GM19239 (cell line): ENCODE measurements at places on chromosomes 1 and 21.
A peak's percentile ranks its signal among the peaks of the same experiment; 100 is the strongest.

DNA sequence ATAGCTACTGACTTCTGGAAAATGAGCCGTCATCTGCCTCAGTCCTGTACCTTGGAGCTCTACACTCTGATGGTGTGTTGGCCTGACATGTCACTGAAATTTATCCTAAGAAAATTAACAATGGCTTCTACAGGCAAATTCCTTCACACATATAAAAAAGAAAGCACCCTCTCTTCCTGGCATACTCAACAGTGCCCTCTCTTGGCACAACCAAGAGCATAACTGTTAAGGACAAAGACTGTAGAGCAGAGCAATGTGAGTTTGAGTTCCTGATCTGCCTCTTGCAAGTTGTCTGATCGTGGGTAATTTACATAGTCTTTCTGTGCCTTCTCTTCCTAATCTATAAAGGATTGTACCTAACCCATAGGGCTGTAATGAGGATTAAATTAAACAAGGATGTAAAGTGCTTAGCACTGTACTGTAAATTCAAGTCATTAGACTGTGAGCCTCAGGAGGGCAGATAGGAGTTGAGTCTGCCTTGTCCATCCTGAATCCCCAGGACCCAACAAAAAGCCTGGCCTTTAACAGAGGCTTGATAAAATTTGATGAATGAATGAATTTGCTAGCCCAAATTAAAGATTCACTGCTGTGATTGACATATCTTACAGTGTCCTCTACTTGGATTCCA, 83.5 kb downstream of the SYF2 start:
- DNase-seq = no peak

DNA sequence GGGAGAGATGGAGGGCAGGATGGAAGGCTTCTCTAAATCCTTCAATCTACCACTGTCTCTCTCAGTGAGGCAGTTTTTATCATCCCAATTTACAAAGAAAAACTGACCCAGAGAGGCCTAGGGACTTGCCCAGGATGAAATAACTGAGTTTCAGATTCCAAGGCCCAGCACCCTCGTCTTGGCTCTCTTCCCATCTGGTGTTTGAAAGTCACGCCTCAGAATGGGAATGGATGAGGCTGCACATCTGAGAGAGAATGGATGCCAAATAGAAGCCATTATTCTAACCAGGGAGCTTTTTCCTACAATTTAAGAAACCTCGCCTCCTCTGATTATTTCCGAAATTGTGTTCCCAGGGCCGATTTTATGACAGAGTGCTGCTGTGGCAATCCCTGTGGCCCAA, 10.6 kb upstream of the KCNN3 start:
- DNase-seq = no peak

- no peak for DNase-seq
Observed at GRCh38 chr1:86416343-86416742, 7.6 kb upstream of the CLCA2 start.

DNA sequence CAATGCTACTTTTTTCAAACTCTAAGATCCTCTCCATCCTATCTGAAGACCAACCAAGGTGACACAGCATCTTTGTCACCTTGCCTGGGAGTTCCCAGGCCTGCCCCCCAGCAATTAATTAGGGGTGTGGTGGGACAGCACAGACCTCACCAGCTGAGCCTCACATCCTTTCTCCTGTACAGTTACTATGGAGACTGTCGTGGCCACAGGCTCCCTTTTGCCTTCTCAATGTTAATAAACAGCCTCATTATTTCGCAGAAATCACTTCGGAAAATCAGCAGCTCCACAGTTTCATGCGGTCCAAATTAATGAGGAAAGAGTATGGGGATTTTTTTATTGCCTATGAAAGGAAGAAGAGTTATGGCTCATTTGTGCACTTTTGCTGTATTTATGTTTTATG, 378.3 kb downstream of the NPHP4 start:
- DNase-seq = no peak

GRCh38 chr1:1890506-1891348, at the start of gene GNB1:
Gene GNB1 (minus strand): TSS chr1:1891087. CDS start chr1:1825453, 65,634 bp downstream.
- peak; percentile 98 for DNase-seq

DNA sequence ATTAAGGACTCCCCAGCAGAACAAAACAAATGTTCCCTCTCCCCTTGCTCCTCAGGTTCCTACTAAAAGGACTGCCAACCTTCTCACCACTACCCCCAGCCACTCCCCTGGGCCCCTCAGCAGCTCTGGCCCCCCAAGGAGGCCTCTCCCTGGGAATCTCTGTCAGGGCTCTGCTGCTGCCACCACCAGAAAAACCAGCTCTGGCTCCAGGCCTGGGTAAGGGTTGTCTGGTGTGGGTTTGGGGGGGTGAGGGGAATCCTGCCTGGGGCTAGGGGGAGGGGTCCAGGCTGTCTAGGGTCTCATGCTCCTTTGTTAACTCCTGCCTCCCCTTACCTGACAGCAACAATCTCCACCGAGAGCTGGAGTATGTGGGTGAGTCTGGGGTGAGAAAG, 4.8 kb downstream of the NECTIN4 start:
- no peak for DNase-seq

- no peak for DNase-seq
Observed at GRCh38 chr1:244779410-244779809, 56.0 kb upstream of the COX20 start.

DNA sequence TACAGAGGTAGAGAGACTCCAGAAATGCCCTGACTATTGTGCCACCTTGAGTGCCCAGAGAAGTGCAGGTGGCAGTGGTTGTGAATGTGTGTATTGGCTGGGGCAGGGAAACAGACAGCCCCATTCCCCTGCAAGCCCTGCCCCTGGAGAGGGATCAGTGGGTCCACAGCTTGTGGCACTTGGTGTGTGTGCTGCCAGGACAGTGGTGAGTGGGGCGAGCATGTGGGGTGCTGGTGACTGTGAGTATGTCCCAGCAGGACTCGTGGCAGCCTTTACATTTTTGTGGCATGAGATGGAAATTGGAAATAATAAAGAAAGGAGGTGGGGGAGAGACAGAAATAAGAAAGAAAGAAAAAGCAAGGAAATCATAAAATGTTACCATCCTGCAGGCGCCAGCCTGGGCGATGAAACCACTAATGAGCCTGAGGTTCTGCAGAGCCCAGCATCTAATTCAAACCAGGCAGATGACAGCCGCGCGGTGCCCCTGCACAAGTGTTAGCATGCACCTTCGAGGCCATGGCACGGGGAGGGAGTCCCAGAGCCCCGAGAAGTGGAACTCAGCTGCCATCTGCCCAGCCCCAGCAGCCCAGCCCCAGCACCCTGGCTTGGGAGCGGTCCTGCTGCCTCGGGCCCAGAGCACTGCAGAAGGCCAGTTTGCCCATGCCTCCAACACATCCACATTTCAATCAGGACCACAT, 49.1 kb upstream of the ZBTB40 start:
- DNase-seq = no peak

- DNase-seq = no peak
Observed at GRCh38 chr1:60470246-60470645, 396.7 kb upstream of the C1orf87 start.

GRCh38 chr1:239672256-239672655, 285.9 kb downstream of the CHRM3 start:
- DNase-seq = no peak

- no peak for DNase-seq
Observed at GRCh38 chr21:23247334-23247733, 2249.1 kb downstream of the NCAM2 start.

GRCh38 chr1:229209386-229209785, 61.5 kb upstream of the RAB4A start:
- DNase-seq = no peak

DNA sequence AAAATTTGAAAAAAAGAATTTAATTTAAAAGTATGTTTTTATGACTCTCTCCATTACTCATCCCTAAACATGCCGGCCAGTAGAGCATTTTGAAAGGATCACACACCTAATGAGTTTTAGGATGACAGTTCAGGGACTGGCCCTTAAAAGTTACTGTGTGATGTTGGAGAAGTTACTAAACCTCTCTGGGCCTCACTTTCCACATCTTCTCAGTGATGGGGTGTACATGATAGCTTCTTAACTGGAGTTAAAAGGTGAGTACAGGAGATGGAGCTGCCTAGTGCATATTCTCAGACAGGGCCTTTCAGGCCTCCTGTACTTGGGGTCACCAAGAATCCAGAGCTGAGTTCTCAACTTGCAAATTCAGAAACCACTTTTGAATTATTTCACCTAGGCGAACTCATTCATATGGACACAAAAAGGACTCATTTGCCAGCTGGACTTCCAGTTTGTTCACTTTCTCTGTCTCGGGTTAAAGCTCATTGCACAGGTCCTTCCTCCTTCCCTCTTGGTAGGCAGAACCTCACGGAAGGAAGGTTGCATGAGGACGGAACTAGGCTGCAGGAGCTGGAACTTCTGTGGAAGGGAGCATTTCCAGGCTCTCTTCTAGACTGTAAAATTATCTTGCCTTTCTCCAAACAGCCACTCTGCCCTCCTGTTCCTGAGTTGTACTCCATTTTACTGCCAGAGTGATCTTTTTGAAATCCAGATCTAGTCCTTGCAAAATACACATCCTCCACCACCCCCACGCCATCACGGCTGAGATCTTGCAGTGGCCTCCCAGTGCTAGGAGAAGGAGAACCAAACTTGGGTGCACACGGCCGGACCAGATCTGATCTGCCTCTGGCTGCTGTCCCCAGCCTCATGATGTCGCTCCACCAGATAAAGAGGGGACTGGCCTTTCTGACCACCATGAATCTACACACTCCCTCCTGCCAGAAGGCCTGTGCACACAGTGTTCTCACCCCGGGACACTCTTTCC, 4.3 kb upstream of the SLC30A1 start:
- no peak for DNase-seq

DNA sequence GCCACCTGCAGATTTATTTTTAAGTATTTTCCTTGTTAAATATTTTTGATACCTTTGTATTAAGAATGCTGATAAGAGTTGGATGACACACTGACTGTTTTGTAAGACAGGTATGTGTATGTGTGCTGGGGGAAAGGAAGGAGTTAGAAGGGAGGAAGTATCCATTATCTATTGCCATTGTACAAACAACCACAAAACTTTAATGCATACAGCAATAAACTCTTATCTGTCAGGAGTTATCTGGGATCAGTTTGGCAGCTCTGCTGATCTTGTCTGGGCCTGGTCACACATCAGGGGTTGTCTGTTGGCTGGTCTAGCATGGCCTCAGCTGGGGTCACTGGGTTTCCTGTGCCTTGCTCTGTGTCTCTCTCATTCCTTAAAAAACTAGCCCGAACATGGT, 423.9 kb upstream of the USP24 start:
- DNase-seq = no peak

DNA sequence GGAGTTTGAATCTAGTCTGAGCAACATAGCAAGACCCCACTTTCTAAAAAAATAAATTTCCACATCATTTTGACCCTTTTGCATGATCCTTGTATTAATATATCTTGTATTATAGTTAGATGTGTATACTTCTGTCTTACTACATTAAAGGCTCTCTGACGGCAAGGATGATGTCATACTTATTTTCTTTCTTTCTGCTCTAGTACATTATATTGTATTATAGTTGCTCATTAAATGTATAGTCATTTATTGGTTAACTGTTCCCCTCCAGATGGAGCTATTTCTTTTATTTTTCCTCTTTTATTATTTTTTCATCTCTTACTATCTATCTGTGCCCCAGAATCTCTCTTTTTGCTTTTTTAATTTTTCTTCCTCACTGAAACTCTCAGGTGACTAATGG, 15.0 kb upstream of the OLFML2B start:
- DNase-seq = no peak

DNA sequence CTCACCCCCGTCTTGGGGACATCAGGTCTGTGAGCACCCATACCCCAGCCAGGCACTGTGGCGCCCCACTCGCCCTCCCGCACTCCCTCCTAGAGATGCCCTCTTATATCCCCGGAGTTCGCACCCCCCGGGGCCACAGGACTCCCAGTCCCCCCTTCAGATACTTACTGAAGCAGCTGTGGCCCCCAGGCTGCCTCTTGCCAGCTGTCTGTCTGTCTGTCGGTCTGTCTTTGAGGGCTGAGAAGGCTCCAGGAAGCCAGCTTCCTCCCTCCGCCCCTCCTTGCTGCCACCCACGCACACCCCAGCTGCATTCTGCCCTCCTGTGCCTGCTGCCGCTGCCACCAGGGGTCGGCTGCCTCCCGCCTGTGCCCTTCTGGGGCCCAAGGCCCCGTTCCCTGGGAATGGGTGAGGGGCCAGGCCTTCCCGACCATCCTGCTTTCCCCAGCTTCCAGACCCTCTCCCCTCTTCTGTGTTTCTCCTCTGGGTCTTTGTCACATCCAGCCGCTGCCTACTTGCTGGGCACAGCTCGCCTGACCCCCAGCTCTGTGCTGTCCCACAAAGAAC, at the start of gene PTPN7:
Gene PTPN7, minus strand, starts transcription at position 226 of the 564 bp plus-strand sequence. CDS start 1,200 bp downstream, outside the sequence.
- DNase-seq = peak; percentile 75

- DNase-seq = no peak
Observed at GRCh38 chr21:45390121-45390751, 14.7 kb upstream of the COL18A1 start.

DNA sequence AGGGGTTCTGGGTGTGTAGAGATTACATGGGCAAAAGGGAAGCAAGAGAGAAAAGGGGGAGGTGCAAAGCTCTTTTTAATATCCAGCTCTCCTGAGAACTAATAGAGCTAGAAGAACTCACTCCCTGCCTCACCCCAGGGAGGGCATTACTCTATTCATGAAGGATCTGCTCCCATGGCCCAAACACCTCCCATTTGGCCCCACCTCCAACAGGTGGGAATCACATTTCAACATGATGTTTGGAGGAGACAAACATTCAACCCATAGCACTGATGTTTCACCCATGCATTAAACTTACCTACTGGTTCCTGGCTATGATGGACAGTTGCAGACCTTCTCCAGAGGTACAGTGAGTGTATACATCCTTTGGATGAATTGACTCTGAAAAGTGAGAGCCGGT, 7.3 kb upstream of the JUN start:
- DNase-seq = no peak

DNA sequence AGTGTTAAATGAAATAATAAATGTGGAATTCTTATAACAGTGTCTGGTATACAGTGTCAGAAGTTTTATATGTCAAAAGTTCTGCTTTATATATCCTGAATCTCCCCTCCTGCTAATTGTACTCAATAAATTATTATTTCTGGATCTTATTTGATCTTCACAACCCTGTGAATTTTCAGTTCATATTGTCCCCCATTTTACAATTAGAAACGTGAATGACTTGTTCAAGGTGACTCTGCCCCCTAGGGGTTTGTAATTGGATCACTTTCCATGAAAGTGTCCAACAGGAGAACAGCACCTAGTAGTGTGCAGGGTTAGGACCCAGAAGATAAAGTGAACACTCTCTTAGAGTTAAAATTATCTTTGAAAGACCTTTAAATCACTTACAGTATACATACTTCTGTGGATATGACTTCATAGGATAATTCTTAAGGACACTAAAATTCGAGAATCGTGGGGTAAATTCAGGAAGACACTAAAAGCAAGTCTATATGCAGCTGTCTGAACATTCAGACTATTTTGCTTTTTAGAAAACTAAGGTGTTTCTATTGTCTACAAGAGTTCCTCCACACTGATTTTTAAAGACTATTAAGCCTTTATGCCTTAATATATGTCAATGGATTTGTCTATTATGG, 4.5 kb upstream of the DDR2 start:
- DNase-seq = no peak
